Psoas muscle (tissue), 8 donors: ENCODE measurements at places on chromosomes 3 and 15. TPM values are rescaled to one million over a fixed set of nuclear protein-coding genes. Genes with fewer than 3 reads are reported as not detected.

The MYH15 gene
- total RNA-seq, result 0.10 TPM

The CACNA2D3 gene
- total RNA-seq, result 6.1 TPM

- no peak overlapping the region for H3K27ac ChIP-seq
- H3K36me3 ChIP-seq, result no peaks in the 10 kb centered on the region
- H3K4me3 ChIP-seq, result no peak overlapping the region
- DNase-seq, result no peak
- no peaks in the 10 kb centered on the region for H3K27me3 ChIP-seq
- H3K4me1 ChIP-seq, result no peaks in the 10 kb centered on the region
Measured at GRCh38 chr3:171116824-171117395, 90.4 kb upstream of the SLC2A2 start.

- no peak overlapping the region for H3K4me3 ChIP-seq
- H3K27me3 ChIP-seq, result no peaks in the 10 kb centered on the region
- H3K4me1 ChIP-seq, result no peaks in the 10 kb centered on the region
- no peaks in the 10 kb centered on the region for H3K36me3 ChIP-seq
- H3K27ac ChIP-seq, result no peak overlapping the region
Measured at GRCh38 chr3:155946178-155946577, 75.7 kb downstream of the GMPS start.

GRCh38 chr3:67804578-67804977 lies 150.2 kb upstream of the SUCLG2 start:
- DNase-seq, result no peak
- H3K4me3 ChIP-seq, result no peak overlapping the region
- H3K27ac ChIP-seq, result no peak overlapping the region
- no peaks in the 10 kb centered on the region for H3K36me3 ChIP-seq

DNA sequence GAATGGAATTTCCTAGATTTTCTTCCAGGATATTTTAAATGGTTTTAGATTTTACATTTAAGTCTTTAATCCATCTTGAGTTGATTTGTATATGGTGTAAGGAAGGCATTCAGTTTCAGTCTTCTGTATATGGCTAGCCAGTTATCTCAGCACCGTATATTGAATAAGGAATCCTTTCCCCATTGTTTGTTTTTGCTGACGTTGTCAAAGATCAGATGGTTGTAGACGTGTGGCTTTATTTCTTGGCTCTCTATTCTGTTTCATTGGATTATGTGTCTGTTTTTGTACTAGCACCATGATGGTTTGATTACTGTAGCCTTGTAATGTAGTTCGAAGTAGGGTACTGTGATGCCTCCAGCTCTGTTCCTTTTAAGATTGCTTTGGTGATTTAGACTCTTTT lies 325.7 kb upstream of the EPHA6 start:
- no peaks in the 10 kb centered on the region for H3K27me3 ChIP-seq
- no peak for DNase-seq
- no peak overlapping the region for H3K27ac ChIP-seq
- no peak overlapping the region for H3K4me3 ChIP-seq
- no peaks in the 10 kb centered on the region for H3K36me3 ChIP-seq
- H3K4me1 ChIP-seq, result no peaks in the 10 kb centered on the region

DNA sequence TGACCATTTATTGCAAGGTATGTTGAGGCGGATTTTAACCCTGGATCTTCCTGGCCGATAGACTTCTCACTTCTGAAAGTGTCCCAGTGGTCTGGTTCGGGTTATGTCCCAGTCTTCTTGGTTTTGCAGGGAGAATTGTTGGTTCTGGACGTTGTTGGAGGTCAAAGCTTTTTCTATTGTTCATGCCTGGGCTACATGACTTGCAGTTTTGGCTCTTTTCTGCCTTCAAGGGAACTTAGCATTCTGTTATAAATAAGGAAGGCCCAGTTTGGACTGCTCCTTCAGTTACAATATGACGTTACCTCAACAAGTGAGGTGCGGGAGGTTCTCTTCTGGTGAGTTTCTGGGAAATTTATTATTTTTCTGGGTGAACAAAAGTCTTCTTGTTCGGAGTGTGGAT lies 614.3 kb downstream of the DIPK2A start:
- H3K27me3 ChIP-seq, result no peaks in the 10 kb centered on the region
- no peak for DNase-seq
- H3K4me3 ChIP-seq, result no peak overlapping the region
- no peaks in the 10 kb centered on the region for H3K4me1 ChIP-seq
- H3K36me3 ChIP-seq, result no peaks in the 10 kb centered on the region
